ENCODE measurements at places on chromosomes 1 and 21. TPM values are rescaled to one million over a fixed set of nuclear protein-coding genes. Genes with fewer than 3 reads are reported as not detected.

GRCh38 chr1:171532520-171532919 lies 47.2 kb downstream of the PRRC2C start:
- no peak overlapping the region for H3K4me3 ChIP-seq
- H3K4me1 ChIP-seq: no peaks in the 10 kb centered on the region
- H3K27me3 ChIP-seq: no peaks in the 10 kb centered on the region
- no peak overlapping the region for H3K27ac ChIP-seq
- H3K36me3 ChIP-seq: no peaks in the 10 kb centered on the region

Gene ISG20L2
- 12.8 TPM for total RNA-seq

Gene TRIM17
- 1.2 TPM for total RNA-seq

DNA sequence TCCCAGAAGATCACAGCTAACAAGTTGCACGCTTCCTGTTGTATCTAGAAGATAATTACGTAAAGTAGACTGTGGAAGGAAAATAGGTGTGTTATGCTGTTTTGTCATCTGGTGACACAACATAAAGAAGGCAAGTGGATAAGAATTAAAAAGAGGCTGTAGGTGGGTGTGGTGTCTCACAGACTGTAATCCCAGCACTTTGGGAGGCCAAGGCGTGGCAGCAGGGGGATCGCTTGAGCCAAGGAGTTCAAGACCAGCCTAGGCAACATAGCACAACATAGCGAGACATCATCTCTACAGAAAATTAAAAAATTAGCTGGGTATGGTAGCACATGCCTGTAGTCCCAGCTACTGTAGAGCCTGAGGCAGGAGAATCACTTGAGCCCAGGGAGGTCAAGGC lies 17.9 kb upstream of the ZNF281 start:
- no peaks in the 10 kb centered on the region for H3K4me1 ChIP-seq
- H3K27ac ChIP-seq: no peak overlapping the region
- H3K36me3 ChIP-seq: no peaks in the 10 kb centered on the region
- no peak for DNase-seq
- no peak overlapping the region for H3K4me3 ChIP-seq
